ENCODE measurements at places on chromosomes 1 and 21. TPM values are rescaled to one million over a fixed set of nuclear protein-coding genes. Genes with fewer than 3 reads are reported as not detected.

SELE gene
- total RNA-seq: 0.87 TPM

AQP10 gene
- total RNA-seq: not detected

VHLL gene
- total RNA-seq: not detected

CD164L2 gene
- total RNA-seq: not detected

TTLL10 gene
- total RNA-seq: 0.24 TPM

BSND gene
- total RNA-seq: not detected

DNA sequence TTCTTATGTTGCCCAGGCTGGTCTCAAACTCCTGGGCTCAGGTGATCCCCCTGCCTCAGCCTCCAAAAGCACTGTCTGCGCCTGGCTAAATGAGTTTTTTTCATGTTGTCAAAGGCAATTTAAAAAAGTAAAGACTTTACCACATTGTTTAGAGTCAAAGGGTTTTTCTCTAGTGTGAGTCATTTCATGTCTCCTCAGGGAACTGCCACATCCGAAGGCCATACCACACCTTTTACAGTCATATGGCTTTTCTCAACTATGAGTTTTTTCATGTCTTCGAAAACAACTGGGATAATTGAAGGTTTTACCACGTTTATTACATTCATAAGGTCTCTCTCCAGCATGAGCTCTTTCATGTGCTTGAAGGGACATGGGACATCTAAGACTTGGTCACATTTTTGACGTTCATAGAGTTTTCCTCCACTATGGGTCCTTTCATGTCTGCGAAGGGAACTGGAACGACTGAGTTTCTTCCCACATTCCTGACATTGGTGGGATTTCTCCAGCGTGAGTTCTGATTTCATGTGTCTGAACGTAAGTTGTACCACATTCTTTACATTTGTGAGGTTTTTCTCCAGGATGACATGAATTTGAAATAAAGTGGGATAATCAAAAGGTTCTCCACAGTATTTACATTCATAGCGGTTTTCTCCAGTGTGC, 65.6 kb downstream of the UCHL5 start:
- no peak for DNase-seq

- no peak for DNase-seq
Observed at GRCh38 chr21:46031484-46031883, 49.9 kb downstream of the COL6A1 start.

- DNase-seq: no peak
Observed at GRCh38 chr1:200979574-200980451, 43.7 kb downstream of the KIF21B start.

DNA sequence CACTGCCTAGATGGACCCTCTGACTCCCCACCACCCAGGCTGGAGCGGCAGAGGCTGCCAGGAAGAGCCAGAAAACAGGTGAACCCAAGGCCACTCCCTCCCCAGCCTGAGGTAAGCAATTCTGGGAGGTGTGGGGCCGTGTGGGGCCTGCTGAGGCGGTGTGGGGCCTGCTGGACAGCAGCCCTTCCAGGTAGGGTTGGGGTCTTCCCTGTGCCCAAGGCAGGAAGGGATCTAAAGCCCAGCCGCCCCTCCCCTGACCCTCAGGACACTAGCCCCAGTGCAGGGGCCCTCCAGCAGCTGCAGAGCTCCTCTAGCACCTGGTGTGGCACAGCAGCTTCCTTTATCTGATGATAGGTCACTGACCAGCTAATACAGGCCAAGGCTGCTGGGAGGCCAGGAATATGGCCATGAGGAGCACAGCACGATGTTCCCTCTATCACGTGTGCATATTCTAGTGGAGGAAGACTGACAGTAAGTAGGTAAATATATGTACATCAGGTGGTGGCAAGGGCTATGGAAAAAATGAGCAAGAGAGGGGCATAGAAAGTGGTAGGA, 86.9 kb downstream of the IER5 start:
- DNase-seq: no peak

- no peak for DNase-seq
Observed at GRCh38 chr1:26838474-26839338, 12.2 kb downstream of the ZDHHC18 start.

- no peak for DNase-seq
Observed at GRCh38 chr1:41152622-41153044, 89.5 kb downstream of the SCMH1 start.

DNA sequence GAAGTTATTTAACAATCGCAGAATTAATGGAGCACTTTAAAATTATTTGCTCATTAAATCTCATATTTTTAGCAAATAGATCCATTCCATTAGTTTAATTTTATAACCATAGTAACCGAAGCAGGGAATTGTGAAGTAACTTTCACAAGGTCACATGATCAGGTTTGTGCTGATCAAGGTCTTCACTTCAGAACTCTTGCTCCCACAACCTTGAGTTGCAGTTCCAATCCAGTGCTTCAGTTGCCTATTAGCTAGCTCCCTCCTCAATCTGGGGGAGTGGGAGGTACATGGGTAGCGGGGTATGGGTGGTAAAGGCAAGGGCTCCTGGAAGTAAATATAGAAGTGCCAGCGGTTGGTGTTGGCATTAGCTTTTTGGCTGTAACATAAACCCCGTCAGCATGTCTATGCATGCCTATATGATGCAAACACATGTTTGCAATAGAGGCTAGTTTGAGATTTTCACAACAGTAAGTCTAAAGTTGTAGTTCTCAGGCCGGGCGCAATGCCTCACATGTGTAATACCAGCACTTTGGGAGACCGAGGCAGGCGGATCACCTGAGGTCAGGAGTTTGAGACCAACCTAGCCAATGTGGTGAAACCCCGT, 5.8 kb downstream of the ATP5IF1 start:
- DNase-seq: no peak

DNA sequence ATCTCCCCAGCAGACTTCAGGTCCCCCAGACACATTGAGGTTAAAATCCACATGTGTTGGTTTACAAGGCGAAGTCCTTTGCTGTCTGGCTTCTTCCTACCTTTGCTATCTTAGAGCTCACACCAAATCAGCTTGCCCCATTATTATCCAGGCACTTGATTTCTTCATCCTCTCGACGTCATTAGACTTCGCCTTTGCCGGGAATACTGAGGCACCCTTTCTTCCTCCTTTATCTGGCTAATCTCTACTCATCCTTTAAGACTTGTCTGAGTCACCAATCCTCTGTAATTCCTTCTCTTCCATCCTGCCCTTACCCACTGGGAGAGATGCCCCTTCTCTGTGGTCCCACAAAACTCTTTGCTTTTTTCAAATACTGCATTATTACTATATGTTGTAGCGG, 9.2 kb upstream of the XCL2 start:
- no peak for DNase-seq

Data from Right ventricle myocardium inferior (tissue), 1 donor.